ENCODE measurements at places on chromosomes 1 and 21.

- DNase-seq = no peak
Observed at GRCh38 chr1:225415307-225415706, 12.5 kb downstream of the LBR start.

DNA sequence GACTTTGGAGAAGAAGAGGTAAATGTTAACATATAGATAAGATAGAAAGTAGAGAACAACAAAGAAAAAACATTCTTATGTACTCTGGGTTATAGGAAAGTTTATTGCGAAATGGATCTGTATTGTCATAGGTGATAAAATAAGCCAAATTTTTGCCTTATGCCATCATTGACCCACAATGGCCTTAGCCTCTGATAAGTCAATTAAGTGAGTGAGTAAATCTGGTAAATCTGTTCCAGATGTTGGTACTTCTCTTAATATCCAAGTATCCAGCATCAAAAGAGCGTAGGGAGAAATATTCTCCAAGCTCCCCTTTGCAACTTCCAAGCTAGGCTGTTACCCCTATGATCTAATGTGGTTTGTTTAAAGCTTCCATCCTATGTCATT, 38.3 kb upstream of the CLCA4 start:
- no peak for DNase-seq

GRCh38 chr1:57796616-57797015, 372.8 kb upstream of the DAB1 start:
- no peak for DNase-seq

- no peak for DNase-seq
Observed at GRCh38 chr21:41091616-41092015, 76.3 kb upstream of the BACE2 start.

Measured in posterior cingulate gyrus (tissue), 11 donors.